ENCODE measurements at places on chromosomes 6 and 20.

DNA sequence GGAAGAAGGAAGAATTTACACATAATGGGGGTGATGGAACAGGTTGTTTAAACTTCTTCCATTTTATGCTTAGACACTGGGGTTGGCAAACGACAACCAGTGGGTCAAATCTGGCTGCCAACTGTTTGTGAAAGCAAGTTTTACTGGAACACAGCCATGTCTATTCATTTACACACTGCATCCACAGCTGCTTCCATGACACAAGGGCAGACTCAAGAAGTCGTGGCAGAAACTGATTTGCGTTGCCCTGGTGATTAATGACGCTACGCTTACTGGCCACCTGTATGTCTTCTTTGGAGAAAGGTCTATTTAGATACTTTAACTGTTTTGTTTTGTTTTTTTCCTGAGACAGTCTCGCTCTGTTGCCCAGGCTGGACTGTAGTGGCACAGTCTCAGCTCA lies 19.0 kb downstream of the CTCFL start:
- DNase-seq = no peak

DNA sequence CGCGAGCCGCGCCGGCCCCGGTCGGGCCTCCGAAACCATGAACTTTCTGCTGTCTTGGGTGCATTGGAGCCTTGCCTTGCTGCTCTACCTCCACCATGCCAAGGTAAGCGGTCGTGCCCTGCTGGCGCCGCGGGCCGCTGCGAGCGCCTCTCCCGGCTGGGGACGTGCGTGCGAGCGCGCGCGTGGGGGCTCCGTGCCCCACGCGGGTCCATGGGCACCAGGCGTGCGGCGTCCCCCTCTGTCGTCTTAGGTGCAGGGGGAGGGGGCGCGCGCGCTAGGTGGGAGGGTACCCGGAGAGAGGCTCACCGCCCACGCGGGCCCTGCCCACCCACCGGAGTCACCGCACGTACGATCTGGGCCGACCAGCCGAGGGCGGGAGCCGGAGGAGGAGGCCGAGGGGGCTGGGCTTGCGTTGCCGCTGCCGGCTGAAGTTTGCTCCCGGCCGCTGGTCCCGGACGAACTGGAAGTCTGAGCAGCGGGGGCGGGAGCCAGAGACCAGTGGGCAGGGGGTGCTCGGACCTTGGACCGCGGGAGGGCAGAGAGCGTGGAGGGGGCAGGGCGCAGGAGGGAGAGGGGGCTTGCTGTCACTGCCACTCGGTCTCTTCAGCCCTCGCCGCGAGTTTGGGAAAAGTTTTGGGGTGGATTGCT lies 1.3 kb downstream of the VEGFA start:
- DNase-seq = peak; percentile 66

DNA sequence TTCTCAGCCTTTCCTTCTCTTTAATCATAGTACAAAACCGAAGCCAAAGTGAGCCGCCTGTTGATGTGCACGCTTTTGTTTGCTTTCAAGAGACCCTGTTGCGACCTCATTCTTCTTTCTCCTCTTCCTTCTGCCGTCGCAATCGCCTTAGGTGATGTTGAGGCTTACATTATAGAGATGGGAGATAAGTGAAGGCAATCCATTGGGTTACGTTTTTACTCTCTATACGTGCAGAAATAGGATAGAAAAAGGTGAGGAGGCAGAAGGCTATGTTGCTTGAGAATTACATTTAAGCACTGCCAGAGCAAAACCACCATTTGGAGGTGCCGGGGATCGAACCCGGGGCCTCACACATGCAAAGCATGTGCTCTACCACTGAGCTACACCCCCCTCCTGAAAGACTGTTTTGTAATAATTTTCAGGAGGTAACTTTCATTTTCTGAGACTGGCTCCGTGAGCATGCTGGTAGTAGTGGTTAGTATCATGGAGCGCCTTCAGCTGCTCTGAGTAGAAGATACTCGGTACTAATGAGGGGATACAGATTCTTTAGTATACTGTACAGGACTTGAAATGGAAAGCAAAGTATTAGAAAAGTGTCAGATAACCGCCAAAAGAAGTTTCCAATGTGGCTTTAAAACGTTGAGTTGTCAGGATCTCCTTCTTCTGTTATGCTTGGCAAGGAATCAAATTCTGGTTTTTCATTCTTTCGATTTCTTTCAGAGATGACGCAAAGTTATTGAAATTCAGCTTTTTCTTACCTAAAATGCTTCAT lies 165.6 kb downstream of the TRIM27 start:
- DNase-seq = no peak

GRCh38 chr20:61249626-61250025 lies 2.4 kb upstream of the CDH4 start:
- no peak for DNase-seq

DNA sequence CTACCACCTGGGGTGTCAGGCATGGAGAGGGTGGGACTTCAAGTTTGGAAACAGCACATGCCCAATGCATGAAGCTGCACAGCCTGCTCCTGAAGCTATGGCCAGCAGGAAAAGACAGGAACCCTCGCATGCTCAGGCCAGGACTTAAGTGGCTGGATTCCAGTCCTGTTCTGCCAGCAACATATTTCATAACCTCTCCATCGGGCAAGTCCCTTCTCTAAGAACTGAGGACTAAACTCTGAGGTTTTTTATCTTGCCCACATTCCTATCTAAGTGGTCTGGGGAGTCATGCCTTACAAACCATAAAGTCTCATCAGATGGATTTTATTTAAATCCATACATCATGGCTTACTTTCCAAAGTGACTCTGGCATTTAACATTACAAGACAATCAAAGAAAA lies 27.5 kb upstream of the AGPAT4 start:
- no peak for DNase-seq

GRCh38 chr20:49276161-49276960 lies 1.5 kb downstream of the ZNFX1 start:
- peak; percentile 66 for DNase-seq

- DNase-seq = no peak
Observed at GRCh38 chr6:96563853-96564252, 925 bp downstream of the FHL5 start.

DNA sequence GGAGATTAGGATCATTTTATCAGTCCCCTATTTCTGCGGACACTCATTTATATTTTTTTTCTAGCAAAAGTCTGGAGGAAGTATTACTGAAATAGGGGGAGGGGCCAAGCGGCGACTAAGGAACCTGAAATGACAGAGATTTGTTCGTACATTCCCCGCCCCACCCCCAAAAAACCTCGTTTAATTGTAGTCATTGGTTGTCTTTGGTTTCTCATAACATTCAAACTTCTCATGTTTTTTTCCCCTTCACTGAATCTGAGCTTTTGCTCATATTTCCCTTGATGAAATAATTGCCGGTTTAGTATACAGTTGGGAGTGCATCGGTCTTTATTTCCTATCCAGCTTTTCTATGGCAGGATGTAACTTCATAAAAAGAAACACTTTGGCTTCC lies 768 bp upstream of the FYN start:
- peak; percentile 76 for DNase-seq

DNA sequence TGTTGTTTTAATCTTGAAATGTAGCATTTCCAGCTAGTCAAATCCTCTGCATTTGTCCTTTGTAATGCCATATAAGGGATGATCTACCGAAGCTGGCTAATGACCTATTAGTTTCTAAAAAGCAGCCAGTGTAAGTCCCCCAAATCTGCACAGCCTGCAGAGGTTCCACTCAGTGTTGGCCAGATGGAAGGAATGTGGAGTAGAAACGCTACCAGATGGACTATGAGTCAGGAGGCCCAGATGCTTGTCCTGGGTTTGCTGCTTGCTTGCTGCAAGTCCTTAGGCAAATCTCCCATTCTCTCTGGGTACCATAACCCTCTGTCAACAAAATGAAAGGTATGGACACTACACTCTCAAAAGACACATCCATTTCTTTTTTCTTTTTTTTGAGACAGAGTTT lies 149.8 kb downstream of the BTBD9 start:
- DNase-seq = no peak

DNA sequence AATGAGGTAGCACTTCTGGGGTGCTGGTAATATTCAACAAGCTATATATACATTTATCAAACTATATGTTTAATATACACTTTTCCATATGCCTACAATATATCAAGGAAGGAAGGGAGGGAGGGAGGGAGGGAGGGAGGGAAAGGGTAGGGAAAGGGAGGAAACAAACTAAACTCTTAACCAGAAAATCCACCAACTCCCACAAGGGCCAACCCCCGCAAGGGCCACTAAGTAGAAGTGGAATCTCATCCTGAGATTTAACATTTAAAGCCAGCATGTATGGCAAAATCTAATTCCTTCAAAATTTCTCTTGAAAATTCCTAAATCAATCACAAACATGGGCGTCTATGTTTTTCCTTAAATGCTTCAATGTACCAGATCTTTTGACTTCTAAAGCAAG lies 298.6 kb upstream of the THEMIS start:
- no peak for DNase-seq

- DNase-seq = no peak
Observed at GRCh38 chr20:4484379-4484997, 237.2 kb upstream of the PRND start.

DNA sequence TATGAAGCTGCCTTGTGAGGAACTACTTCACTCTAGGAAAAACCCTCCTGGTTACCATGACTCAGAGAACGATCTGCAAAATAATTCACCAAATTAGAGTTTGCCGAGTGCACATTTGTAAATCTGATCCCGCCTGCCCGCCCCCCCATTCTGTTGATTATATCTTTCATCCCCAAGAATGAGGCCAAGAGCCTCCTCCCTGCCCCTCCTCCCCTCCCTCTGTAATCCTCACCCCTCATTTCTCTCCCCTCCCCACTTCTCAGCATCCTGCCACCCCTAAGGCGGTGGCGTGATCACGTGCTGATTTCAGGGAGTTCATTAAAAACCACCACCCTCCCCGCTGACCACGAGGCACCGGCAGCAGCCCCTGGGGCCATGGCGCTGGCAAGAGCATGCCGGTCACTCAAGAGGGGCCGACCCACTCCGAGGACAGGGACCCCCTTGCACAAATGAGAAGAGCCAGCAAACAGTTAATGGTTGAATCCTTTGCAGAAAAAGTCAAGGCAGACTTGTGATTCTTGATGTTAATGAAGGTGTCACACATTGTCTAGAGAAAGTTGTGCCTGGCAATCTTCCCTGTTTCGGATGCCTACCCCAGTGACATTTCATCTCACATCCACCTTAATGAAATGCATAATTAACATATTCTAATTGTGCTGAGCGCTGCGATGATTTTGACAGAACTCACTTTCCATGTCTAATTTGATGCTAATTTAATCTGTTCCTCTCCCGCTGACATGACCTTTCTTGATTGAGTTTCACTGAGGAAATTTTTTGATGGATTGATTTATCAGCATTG lies 247.9 kb downstream of the ZNF217 start:
- DNase-seq = no peak

- DNase-seq = no peak
Observed at GRCh38 chr6:54068694-54069093, 42.5 kb upstream of the MLIP start.

DNA sequence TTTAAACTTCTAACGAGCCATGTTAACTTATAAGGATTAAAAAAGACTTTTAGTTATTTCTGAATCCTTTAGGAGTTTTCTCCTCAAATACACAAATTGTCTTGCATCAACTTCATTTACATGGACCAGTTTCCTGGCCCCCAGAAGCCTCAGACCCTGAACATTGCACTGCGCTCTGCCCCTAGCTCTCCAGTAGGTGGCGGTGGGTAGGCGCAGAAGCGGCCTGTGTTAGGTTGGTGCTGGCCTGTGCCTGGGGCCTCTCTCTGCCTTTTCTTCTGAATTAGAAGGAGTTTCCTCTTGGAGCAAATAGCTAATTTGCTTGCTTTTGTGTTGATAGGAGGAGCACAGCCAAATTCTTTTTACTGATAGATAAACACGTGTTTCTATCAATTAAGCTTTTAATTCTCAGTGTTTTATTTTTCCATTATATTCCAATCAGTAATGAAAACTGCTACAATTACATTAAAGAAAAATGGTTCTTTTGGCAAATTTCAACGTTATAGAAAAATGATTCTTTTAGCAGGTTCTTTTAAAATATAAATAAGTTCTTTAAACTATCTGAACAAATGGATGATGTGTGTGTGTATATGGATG lies 44.4 kb downstream of the DTD1 start:
- peak; percentile 11 for DNase-seq

DNA sequence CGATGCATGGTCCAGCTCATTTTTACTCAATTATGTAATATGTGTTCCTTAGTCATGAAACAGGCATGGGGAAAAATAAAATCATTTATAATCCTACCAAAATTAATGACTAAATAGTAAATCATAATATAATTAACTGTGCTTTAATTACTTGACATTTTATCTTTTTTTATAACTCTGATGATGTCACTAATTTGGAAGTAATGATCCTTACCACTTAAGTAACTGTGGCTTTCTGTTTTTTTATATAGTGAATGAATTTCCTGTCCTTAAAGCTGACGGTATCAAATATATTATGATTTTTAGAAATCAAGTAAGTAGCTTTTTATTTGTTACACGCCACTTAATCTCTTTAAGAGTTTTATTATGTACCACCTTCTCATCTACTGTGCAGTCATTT lies 32.2 kb downstream of the CSE1L start:
- no peak for DNase-seq

GRCh38 chr6:109143191-109143590 lies 47.9 kb downstream of the CEP57L1 start:
- no peak for DNase-seq

DNA sequence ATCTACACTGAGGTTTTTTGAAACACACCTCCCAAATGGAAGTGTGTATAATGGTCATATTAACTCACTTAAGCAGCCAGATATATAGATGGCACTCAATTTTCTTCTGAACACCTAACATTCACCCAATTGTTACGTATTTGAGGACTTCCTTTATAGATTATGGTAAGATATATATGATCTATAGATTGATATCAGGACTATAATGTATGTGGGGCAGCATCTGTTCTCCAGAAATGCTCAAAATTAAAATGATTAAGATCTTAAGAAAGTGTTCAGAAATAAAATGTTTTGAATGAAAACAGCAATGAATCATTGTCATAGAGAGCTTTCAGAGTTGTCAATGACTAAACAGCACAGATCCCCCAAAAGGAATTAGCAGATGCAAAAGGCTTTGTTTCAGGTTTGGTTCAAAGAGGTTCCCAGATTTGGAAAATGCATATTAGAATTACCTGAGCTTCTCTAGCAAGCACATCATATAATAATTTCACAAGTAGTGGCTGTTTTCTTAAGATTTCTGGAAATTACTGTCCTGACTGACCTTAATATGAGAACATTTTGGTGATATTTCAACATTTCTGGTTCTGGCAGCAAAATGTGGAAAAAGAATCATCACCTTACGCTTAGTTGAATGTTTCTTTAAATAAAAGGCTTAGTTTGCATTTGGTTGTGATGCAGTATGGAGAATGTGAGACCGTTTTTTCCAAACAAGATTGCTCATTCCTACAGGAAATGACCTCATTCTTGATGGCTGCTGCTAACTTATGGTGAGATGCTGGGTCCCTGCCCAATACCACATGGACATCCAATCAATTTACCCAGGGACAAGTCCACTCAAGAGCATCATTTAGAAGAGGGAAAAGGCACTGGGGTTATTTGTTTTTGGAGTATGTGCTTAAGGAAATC lies 31.5 kb downstream of the TRAF3IP2 start:
- DNase-seq = no peak

DNA sequence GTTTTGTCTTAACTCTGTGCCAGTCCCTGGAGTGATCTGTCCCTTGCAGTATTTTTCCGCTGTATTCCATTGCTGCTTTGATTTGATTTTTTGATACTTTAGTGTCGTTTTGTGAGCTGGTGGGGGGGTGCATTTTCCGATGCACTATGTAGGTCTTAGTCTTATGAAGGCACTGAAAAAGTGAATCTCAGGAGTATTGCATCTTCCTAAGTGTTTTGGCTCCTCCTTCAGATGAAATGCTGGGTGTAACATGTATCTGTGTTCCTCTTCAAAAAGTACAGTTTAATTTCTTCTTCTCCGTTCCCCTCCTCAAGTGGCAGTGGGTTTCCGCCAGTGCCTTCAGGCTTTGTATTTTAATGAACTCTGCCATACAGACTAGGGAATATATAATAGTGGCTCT lies 580.7 kb upstream of the GJE1 start:
- DNase-seq = no peak
